ENCODE measurements at places on chromosomes 11 and 22. TPM values are rescaled to one million over a fixed set of nuclear protein-coding genes. Genes with fewer than 3 reads are reported as not detected.

UBQLN3 gene
- total RNA-seq = not detected

SLC16A8 gene
- not detected for total RNA-seq

OR5B2 gene
- 0.45 TPM for total RNA-seq

ACTN3 gene
- 0.58 TPM for total RNA-seq

DBX1 gene
- not detected for total RNA-seq

CEND1 gene
- 3.9 TPM for total RNA-seq

FOSL1 gene
- 18.7 TPM for total RNA-seq

OR4A16 gene
- total RNA-seq = not detected

DNA sequence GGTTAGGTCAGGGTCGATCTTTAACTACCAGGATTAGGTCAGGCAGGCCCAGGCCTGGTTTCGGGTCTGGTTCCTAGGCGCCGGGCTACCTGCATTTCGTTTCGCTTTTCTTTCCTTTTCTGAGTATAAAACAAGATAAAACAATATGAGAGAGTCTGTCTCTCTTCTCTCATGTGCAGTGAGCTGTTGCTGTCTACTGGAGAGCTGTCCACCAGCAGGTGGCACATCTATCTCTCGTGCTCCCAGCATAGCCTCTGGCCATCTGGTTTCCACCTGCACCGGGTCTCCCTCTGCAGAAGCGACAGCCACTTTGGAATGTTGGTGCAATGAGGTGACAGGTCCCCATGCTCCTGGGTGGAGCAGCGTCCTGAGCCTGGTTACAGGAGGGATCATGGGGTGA lies 27.6 kb downstream of the RIBC2 start:
- ATAC-seq = peak; percentile 70

- ATAC-seq = no peak
Observed at GRCh38 chr11:69647761-69648497, 7.0 kb downstream of the CCND1 start.

- no peak for ATAC-seq
Observed at GRCh38 chr11:13947379-13947778, 15.1 kb upstream of the SPON1 start.

GRCh38 chr22:41446057-41446501 lies 522 bp downstream of the TOB2 start:
- no peak for ATAC-seq

- peak; percentile 82 for ATAC-seq
Observed at GRCh38 chr11:35330931-35331330, 88.4 kb downstream of the SLC1A2 start.

GRCh38 chr22:29208879-29209623 lies 3.4 kb downstream of the EMID1 start:
- no peak for ATAC-seq

DNA sequence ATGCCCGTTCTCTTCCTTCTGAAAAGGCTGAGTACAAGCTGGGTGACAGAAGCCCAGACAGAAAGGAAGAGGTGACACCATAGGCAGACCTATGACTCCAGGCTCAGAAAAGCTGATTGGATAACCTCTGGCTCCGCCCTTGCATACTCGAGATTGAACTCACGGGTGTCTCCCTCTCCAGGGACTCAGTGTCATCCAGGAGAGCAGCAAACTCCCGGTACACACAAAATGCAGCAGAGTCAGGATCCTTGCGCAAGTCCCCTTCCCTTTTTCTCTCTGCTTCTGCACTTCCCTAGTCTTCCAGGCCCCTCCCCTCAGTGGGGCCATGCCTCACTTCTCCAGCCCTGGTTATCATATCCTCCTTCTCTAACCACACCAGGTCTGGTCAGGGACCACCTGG lies 9.8 kb downstream of the SCN4B start:
- ATAC-seq = no peak

- ATAC-seq = no peak
Observed at GRCh38 chr11:128598096-128598495, 10.7 kb upstream of the ETS1 start.

DNA sequence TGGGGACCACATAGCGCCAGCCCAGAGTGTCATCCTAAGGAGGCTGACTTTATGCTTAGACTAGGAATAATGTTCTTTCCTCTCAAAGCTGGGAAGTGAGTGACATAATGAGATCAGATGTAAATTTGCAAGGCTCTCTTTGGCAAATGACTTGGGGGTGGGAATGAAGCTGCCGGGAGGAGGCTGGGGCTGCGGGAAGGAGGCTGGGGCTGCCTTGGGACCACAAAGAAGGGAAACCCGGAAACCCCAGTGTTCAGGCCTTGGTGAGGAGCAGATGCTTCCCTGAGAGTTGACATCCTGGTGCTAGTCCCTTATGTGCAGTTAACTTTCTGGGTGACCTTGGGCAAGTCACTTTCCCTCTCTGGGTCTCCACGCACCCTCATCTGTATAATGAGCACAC lies 182.0 kb downstream of the CHST1 start:
- no peak for ATAC-seq
